ENCODE measurements at places on chromosomes 12 and 14. TPM values are rescaled to one million over a fixed set of nuclear protein-coding genes. Genes with fewer than 3 reads are reported as not detected.

- H3K4me1 ChIP-seq: peaks cover 5% of the 10 kb centered on the region
- DNase-seq: no peak
- no peak overlapping the region for H3K4me3 ChIP-seq
- peaks cover 3% of the 10 kb centered on the region for H3K36me3 ChIP-seq
- no peaks in the 10 kb centered on the region for H3K27me3 ChIP-seq
Measured at GRCh38 chr14:80315681-80316080, 104.4 kb upstream of the DIO2 start.

- H3K36me3 ChIP-seq: peaks cover 37% of the 10 kb centered on the region
- H3K27ac ChIP-seq: no peak overlapping the region
- H3K4me3 ChIP-seq: no peak overlapping the region
- H3K27me3 ChIP-seq: no peaks in the 10 kb centered on the region
- DNase-seq: no peak
Measured at GRCh38 chr12:53298164-53298563, 1.3 kb upstream of the MYG1 start.

GRCh38 chr14:32514236-32514635 is 185.1 kb downstream of the AKAP6 start:
- peaks cover 5% of the 10 kb centered on the region for H3K4me1 ChIP-seq
- DNase-seq: no peak
- H3K27me3 ChIP-seq: no peaks in the 10 kb centered on the region
- H3K27ac ChIP-seq: no peak overlapping the region
- peaks cover 8% of the 10 kb centered on the region for H3K36me3 ChIP-seq

- H3K36me3 ChIP-seq: no peaks in the 10 kb centered on the region
- H3K27ac ChIP-seq: peak overlapping the region; percentile 94
- H3K27me3 ChIP-seq: peaks cover 29% of the 10 kb centered on the region
Measured at GRCh38 chr12:26113853-26114719, 10.8 kb downstream of the BHLHE41 start.

DNA sequence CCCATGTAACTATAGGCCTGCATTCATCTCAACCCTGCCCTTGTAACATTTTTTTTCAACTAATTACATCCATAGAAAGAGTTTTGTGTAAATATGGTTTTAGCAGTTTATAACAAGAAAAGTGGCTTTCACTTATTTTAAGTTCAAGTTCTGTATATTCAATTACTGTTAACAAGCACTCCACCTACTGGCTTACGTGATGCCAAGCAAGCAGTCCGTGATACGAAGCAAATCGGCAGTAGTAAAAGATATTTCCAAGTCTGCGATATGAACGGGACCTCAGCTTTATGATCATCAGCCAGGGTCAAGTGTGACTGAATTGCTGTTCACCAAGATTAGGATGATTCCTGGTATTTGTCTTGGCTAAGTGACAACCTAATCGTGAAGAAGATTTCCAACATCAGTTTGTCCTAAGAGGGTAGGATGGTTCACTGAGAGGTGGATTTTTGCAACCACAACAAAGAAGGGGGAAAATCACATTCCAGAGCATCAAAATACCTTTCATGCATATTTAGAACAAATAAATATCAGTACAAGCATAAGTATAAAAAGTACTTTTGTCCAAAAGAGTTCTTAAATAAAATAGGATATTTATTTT is 456.2 kb downstream of the FOXG1 start:
- H3K27ac ChIP-seq: no peak overlapping the region
- no peak overlapping the region for H3K4me3 ChIP-seq
- H3K27me3 ChIP-seq: 0 out of 2 replicates have a peak, but pooled peaks cover 3% of the 10 kb centered on the region
- no peaks in the 10 kb centered on the region for H3K4me1 ChIP-seq
- no peaks in the 10 kb centered on the region for H3K36me3 ChIP-seq

DNA sequence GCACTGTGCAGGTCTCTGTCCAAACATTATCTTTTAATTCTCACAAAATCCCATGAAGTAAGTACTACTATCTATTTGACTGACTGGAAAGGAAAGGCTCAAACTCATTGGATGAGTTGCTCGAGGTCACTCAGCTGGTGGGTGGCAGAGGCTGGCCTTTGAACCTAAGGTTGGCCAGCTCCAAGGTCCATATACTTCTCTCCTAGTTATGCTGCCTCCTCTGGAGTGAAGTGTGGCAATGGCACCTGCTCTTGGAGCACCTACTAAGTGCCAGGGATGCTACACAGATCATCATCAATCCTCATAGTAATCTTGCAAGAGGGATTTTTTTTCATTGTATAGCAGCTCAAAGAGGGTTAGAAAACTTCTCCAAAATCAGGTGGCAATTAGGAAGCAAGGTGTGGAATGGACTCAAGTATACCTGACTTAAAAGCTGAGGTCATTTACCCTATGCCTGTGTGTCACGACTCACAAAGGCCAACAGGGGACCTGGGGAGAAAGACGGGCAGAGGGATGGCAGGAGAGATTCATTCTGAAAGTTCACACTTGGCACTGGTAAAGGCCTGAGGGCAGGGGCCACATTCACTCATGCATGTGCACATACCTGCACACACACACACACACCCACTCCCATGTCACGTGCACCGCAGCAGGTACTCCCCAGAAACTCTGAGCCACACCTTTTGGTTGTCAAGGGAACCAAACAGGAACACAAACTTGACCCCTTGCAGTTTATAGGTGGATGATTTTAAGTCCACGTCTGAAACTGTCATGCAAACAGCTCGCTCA is 146.4 kb downstream of the FOXN3 start:
- no peaks in the 10 kb centered on the region for H3K27me3 ChIP-seq
- H3K27ac ChIP-seq: peak overlapping the region; percentile 91
- H3K4me1 ChIP-seq: peaks cover 80% of the 10 kb centered on the region
- no peak for DNase-seq
- H3K4me3 ChIP-seq: no peak overlapping the region

PLD4 gene
- total RNA-seq: 0.07 TPM

ASCL4 gene
- total RNA-seq: not detected

TEX52 gene
- not detected for total RNA-seq
